ENCODE measurements at places on chromosomes 5 and 9.

GRCh38 chr9:27447031-27447683, 76.9 kb upstream of the IFNK start:
- DNase-seq = no peak

GRCh38 chr5:32831624-32832023, 120.5 kb downstream of the NPR3 start:
- no peak for DNase-seq

DNA sequence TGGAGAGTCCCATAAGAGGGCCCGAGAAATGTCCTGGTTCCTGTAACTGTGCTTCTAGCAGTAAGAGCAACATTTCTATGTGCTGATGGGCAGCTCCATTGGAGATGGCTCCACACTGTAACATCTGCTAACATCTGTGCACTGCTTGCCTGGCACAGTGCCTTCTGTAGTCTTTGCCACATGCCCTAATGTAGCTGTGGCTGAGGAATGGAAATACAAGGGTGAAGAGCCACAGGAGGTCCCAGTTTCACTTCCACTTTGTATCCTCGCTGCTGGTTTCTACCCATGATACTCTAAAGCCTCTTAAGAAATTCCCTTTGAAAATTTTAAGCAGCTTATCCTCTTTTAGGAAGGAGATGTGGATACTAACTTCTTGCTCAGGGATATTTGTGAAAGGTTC, 97.4 kb downstream of the HOMER1 start:
- no peak for DNase-seq

DNA sequence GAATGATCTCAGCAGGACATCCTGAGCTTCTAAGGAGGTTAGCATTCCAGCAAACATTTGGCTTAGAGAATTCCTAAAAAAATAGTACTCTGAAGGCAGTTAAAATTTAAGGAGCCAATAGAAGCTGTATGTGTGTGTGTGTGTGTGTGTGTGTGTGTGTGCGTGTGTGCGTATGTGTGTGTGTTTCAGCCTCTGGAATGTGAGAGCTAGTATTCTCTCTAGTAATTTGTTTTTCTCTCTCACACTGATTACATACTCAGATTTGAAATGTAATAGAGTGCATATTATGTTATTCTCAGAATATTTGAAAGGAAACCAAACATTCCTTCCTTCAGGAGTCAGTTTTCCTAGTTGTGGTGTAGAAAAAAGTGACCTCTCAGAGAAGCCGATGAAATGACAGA, 279.6 kb downstream of the TMEM38B start:
- no peak for DNase-seq

- no peak for DNase-seq
These were observed 140.0 kb upstream of the CDKN2B start for GRCh38 chr9:22148876-22149637.

GRCh38 chr5:88833371-88834130, 49.4 kb downstream of the MEF2C start:
- DNase-seq = no peak

- DNase-seq = no peak
These were observed 13.9 kb downstream of the GOLPH3 start for GRCh38 chr5:32160228-32160627.

GRCh38 chr5:159198063-159199036, 11.0 kb downstream of the RNF145 start:
- DNase-seq = no peak

DNA sequence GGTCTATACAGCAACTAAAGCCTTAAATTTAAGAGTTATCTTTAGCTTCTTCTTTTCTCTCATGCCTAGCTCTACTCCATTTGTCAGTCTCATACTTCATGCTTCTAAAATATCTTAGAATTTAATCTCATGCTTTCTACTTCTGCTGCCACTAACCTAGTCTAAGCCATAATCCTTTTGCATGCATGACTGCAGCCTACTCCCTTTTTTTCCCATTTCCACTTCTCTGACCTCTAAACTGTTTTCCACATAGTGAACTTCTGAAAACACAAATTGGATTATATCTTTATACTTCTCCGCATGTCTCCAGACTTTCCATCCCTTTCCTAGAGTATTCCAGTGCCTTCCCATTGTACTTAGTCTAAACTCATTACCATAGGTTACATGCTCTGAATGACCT, 193.0 kb downstream of the XRCC4 start:
- no peak for DNase-seq

All from NCI-H1930 (cell line).